ENCODE measurements at places on chromosomes 5 and 9.

- DNase-seq, result no peak
Observed at GRCh38 chr5:102762095-102762534, 7.0 kb downstream of the PAM start.

- no peak for DNase-seq
Observed at GRCh38 chr9:94903961-94904421, 177.5 kb downstream of the AOPEP start.

GRCh38 chr5:174053905-174054304 lies 8.4 kb downstream of the NSG2 start:
- no peak for DNase-seq

DNA sequence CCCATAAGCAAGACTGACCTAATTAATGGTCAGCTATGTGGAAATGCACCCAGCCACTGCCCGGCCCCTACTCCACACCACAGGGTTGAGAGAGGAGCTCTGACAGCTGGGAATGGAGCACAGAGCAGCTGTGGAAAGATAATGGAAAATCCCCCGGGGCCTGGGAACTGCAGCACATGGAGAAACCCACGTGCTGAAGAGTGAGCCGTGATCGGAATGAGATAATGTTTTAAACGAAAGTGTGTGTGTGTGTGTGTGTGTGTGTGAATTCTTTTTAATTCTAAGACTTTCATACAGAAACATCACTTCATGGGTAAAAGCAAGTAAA lies 13.1 kb upstream of the SLC12A7 start:
- DNase-seq, result no peak

DNA sequence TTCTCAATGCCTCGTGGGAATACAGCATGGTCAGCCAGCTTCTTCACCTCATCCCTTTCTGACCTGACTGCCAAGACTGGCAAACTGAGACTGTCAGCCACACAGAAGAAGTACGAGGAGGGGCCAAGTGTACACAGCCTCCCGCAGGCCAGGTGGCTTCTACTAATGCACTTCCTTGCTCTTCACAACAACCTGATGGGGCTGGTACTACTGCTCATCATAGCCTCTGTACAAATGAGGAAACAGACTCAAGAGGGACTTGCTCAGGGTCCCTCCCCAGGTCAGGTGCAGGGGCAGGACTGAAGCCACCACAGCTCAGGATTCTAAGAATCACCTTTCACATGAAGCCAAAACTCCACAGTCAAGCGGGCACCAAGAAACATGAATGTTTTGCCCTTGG lies 21.3 kb downstream of the NIPAL4 start:
- no peak for DNase-seq

GRCh38 chr5:181204826-181205760 lies at the start of gene TRIM7:
TSS of gene TRIM7 (minus strand) at chr5:181205196. CDS start at chr5:181205110, 86 bp downstream.
- no peak for DNase-seq

DNA sequence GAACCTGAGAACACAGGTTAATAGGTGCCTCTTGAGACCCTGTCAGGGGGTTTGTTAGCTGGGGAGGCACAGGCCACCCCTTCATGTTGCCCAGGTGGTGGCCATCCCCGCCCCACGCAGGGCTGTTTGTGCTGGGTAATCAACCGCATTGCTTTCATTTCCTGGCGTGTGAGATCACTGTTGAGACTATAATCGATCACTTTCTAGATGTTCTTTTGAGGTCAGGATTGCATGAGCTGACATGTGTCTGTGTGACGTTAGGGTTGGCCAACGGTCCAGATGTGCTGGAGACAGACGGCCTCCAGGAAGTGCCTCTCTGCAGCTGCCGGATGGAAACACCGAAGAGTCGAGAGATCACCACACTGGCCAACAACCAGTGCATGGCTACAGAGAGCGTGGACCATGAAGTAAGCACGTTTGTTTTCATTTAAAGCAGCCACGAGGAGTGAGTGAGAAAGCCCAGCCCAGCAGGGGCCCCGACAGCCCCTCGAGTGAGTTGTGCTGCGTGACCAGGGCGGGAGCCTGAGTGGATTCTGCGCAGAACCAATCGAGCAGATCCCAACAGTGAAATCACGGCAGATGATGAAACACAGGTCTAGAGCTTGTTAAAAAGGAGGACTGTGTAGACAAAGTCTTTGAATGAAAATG lies 115.0 kb upstream of the CACNA1B start:
- no peak for DNase-seq

DNA sequence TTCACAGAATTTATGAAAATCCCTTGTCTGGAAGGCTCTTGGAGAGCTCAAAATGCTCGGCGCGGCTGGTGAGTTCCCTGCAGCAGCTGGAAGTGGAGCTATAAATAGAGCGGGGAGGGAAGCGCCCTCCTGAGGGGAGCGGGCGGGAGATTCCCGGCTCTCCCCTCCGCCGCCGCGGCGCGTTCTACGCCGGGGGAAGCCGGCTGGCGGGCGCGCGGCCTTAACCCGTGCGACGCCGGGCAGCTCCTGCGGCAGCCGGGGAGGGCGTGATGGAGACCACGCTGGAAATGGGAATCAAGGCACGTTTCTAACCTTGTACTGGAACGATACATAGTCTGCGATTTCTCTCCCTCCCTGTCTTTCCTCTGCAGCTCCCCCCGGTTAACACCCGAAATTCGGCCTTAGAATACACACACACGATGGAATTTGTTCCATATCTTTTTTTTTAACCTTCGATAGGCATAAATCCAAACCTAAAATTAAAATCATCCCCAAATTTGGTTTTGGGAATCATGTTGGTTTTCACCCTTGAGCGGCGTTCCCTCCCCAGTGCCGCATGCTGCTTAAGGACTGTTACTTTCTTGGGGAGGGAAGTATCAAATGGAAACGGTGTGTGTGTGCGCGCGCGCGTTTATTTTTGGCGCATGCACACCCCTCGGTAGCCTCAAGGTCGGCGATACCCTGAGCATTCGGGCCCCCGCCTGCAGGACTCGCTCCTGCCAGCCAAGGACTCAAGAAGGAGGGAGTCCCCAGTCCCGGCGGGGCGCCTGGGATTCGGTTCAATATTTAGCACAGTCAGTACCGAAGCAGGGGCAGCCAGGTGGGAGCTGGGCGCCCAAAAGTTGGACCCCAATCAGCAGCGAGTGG lies 306.3 kb upstream of the KCNN2 start:
- no peak for DNase-seq

DNA sequence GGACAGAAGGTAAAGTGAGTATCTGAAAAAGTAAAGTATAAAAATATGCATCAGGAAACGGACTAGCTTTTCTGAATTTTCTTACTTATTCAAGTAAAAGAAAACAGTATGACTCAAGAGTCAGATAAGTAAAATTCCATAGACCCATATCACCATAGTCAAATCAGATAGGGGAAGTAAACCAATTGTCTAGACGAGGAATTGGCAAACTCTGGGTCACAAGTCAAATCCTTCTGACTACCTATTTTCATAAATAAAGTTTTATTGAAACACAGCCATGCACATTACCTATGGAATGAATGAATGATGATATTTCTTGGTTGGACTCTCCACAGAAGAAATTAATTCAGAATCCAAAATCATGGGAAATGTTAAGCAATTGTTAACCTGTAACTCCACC lies 59.1 kb upstream of the TMC1 start:
- no peak for DNase-seq

- DNase-seq, result no peak
Observed at GRCh38 chr5:154642499-154643245, 112.5 kb upstream of the LARP1 start.

GRCh38 chr9:108671176-108671575 lies 184.6 kb downstream of the ACTL7B start:
- DNase-seq, result no peak

DNA sequence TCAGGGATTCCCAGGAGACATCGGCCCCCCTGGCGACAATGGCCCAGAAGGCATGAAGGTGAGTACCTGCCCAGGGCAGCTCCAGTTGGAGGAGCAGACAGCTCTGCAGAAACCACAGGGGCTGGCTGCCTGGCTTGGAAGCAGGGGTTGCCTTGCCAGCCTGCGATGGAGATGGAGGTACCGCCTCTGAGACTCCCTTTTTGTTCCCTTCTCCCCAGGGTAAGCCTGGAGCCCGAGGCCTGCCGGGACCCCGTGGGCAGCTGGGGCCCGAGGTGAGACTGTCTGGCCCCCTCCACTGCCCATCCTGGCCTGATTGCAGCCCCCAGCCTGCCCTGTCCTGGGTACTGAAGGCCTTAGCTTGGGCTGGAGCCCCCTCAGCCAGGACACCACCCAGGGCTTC lies 82.7 kb upstream of the ORM1 start:
- DNase-seq, result no peak

- no peak for DNase-seq
Observed at GRCh38 chr5:8114597-8115266, 245.8 kb downstream of the MTRR start.

DNA sequence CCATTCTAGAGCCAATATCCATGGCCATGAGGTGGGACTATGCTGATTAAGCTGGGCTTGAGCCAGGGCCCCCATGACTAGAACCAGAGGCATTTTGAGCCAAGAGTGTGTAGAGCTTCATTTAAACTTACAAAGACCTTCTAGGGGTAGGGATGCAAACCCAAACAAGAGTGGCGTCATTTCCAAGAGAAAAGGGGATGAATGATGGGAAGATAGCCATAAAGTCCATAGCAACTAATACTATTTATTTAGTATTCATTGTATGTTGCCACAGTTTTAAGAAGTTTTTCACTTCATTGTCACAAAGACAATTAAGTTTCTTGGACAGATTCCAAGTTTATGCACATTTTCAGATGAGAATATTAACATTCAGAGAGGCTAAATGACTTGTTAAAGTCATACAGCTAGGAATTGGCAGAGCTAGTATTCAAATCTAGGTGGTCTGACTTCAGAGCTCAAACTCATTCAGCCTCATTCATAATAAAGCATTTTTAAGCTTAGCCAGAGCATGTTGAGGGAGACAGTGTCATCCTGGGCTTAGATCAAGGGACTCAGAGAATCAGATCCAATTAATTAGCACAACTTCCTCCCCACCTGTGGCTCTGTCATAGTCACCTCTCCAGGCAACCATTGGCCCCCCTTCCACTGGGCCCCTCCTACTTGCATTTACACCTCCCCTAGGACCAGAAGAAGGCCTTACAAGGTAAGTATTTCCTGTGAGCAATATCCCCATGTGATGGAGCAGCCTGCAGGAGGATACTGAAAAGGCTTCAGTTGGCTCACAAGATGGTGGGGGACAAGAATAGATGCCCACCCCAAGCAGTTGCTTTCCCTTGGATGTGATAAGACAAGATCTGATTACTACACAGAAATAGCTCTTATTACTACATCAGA lies 95.0 kb upstream of the PCSK1 start:
- no peak for DNase-seq

DNA sequence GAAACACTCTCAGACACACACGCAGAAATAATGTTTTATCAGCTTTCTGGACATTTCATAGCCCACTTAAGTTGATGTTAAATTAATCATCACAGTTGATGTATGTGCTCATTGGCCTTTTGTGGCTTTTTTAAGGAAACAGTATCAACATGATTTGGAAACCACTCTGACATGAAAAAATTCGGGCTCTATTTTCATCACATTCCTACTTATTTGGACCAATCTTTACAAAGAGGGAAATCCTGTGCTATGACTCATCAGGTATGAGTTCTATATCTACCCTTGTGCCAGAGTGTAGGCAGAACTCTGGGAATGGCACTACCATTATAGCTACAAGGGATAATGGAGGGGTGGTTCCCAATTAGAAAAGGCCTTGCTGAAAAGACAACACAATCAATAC lies 388.4 kb upstream of the PTGER4 start:
- DNase-seq, result no peak

DNA sequence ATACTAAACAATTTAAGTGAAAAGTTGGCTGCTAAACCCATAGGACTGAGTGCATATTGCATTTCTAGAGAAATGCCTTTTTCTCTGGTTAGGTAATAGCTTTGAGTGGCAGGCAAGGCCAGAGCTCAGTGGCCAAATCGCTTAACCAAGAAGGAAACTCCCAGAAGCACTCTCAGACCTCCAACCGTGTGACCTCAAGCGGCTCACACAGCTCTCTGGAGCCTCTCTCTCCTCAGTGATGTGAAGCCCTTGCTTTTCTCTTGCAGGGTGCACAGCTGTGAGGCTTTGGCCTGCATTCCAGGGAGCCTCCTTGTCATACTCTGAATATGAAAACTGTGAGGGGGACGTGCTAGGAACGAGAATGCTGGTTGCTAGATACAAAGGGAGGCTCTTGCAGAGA lies 106.7 kb downstream of the INSYN2B start:
- no peak for DNase-seq

Data from kidney epithelial cell (primary cell).